Activated T-helper 1 cell treated with anti-CD3 and anti-CD28 coated beads, Interleukin-12 subunit alpha, Interleukin-12 subunit beta, Interleukin-2, Interleukin-4 antibody, amounts not matched to agents 30 ng/mL and 10 ng/mL and 1 ng/mL, durations not matched to agents 14 hours and 24 hours and 36 hours (primary cell): ENCODE measurements at places on chromosomes 6 and 20. TPM values are rescaled to one million over a fixed set of nuclear protein-coding genes. Genes with fewer than 3 reads are reported as not detected.

- H3K27me3 ChIP-seq, result no peaks in the 10 kb centered on the region
- DNase-seq, result no peak
- no peaks in the 10 kb centered on the region for H3K36me3 ChIP-seq
- no peak overlapping the region for H3K4me3 ChIP-seq
- no peaks in the 10 kb centered on the region for H3K4me1 ChIP-seq
These were observed 35.3 kb downstream of the FOXP4 start for GRCh38 chr6:41581381-41581991.

DNA sequence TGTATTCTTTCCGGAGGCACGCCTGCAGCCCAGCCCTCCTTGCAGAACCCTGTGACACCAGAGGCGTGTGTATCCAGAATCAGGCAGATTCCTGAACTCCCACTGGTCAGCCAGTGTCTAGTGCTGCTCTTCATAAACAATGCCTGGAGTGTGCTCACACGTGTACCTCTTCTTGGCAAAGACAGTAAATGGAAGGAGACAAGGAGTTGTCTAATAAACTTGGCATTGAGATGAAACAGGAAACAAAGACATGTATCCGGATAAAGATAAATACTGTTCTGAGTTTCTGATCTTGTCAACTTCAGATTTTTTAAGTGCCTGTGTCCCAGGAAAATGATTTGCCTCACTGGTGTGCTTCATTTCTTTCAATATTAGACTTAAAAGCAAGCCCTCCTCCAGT lies 1.7 kb downstream of the RPS6KA2 start:
- H3K27me3 ChIP-seq, result peaks cover 46% of the 10 kb centered on the region
- H3K4me3 ChIP-seq, result no peak overlapping the region
- peaks cover 29% of the 10 kb centered on the region for H3K4me1 ChIP-seq
- no peak for DNase-seq

DNA sequence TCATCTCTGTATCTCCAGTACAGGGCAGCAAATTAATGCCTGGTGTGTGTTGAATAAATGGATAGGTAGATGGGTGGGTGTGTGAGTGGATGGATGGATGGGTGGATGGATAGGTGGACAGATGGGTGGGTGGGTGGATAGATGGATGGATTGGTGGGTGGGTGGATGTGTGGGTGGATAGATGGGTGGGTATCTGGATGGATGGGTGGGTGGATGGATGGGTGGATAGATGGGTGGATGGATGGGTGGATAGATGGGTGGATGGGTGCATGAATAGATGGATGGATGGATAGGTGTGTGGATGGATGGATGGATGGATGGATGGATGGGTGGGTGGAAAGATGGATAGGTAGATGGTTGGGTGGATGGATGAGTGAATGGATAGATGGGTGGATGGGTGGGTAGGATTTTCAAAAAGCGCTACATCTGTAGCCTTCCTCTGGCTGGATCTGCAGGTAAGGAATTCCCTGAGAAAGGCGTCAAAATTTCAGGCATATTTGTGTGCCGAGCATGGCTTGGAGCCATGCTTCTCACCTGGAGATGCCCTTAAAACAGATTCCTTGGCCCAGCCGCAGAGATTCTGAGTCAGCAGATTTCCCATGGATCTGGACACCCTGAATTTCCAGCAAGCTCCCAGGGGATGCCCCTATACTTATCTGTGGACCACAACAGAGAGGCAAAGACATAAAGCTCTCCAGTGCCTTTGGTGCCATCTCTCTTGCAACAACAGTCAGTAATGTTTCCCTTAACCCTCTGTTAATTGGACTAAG lies 177.6 kb downstream of the CDH4 start:
- H3K27me3 ChIP-seq, result peaks cover 2% of the 10 kb centered on the region
- no peak overlapping the region for H3K4me3 ChIP-seq
- no peaks in the 10 kb centered on the region for H3K36me3 ChIP-seq
- no peaks in the 10 kb centered on the region for H3K4me1 ChIP-seq
- H3K27ac ChIP-seq, result no peak overlapping the region

- no peaks in the 10 kb centered on the region for H3K27me3 ChIP-seq
- H3K4me3 ChIP-seq, result no peak overlapping the region
- H3K4me1 ChIP-seq, result no peaks in the 10 kb centered on the region
- no peak overlapping the region for H3K27ac ChIP-seq
- no peaks in the 10 kb centered on the region for H3K36me3 ChIP-seq
These were observed 117.4 kb upstream of the SLC24A3 start for GRCh38 chr20:19094959-19095541.

- DNase-seq, result no peak
- H3K4me3 ChIP-seq, result no peak overlapping the region
- H3K27me3 ChIP-seq, result peaks cover 26% of the 10 kb centered on the region
- no peaks in the 10 kb centered on the region for H3K4me1 ChIP-seq
- H3K27ac ChIP-seq, result no peak overlapping the region
- H3K36me3 ChIP-seq, result no peaks in the 10 kb centered on the region
These were observed 122.0 kb upstream of the STMND1 start for GRCh38 chr6:16979677-16980370.

DNA sequence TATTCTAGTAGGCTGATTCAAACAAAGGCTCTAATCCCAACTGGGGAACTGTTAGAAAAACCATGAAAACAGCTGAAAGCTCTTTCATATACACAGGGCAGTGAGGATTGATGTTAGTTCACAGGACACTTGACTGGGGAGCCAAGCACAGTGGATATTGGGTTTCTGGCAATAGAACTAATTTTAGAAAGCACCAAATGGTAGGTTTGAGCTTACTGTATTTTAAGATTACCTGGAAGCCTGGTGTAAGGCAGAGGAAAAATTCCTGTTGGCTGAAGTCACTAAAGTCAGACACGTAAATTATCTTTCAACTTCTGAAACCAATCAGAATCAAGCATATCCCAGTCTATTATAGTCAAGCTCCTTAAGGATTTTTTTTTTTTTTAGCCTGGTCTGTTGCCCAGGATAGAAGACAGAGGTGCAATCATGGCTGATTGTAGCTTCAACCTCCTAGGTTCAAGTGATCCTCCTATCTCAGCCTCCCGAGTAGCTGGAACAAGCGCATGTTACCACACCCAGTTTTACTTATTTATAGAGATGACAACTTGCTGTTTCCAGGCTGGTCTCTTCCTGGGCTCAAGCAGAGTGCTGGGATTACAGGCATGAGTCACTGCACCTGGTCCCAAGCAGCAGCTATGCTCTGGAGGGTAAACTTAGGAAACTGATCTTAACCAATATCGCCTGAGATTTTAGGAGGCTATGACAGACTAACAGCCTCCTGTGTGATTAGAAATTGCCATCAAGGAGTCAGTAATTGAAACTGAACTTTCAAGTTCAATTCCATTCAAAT lies 32.5 kb upstream of the SYNCRIP start:
- peaks cover 62% of the 10 kb centered on the region for H3K36me3 ChIP-seq
- no peak for DNase-seq
- H3K27me3 ChIP-seq, result no peaks in the 10 kb centered on the region
- peaks cover 62% of the 10 kb centered on the region for H3K4me1 ChIP-seq

- H3K4me1 ChIP-seq, result peaks cover 64% of the 10 kb centered on the region
- H3K27me3 ChIP-seq, result no peaks in the 10 kb centered on the region
- DNase-seq, result no peak
- H3K4me3 ChIP-seq, result no peak overlapping the region
These were observed 62.2 kb downstream of the SYNJ2 start for GRCh38 chr6:158043586-158044524.

- no peak for DNase-seq
- peaks cover 76% of the 10 kb centered on the region for H3K4me1 ChIP-seq
- no peak overlapping the region for H3K27ac ChIP-seq
- no peak overlapping the region for H3K4me3 ChIP-seq
These were observed 203.3 kb downstream of the ARID1B start for GRCh38 chr6:156980515-156980914.

CLDN20 gene
- 0.29 TPM in 1 of 2 replicates, not detected in the other for total RNA-seq

- H3K4me1 ChIP-seq, result no peaks in the 10 kb centered on the region
- H3K27me3 ChIP-seq, result no peaks in the 10 kb centered on the region
- no peak for DNase-seq
- no peak overlapping the region for H3K27ac ChIP-seq
- no peaks in the 10 kb centered on the region for H3K36me3 ChIP-seq
- H3K4me3 ChIP-seq, result no peak overlapping the region
These were observed 593.4 kb upstream of the CDH4 start for GRCh38 chr20:60658681-60659080.

CLPSL2 gene
- total RNA-seq, result not detected in 2 replicates

DNA sequence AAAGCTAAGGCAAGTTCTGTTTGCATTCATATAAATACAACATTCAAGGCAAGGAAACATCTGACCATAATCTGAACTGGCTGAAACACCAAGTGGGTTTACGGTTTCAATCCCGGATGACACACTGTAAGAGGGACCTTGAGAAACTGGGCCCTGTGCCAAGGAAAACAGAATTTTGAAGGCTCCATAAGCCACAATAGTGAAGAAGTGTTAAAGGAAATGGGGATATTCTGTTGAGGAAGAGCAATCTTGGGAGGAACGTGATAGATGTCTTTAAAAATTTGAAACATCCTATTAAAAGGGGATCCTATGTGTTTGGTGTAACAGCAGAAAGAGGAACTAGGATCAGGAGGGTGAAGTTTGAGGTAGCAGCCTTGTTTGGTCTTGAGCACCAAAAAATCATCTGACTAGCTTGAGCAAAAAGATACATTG lies 82.4 kb upstream of the TAB2 start:
- no peak for DNase-seq
- peaks cover 71% of the 10 kb centered on the region for H3K4me1 ChIP-seq
- peaks cover 38% of the 10 kb centered on the region for H3K36me3 ChIP-seq
- H3K27me3 ChIP-seq, result no peaks in the 10 kb centered on the region
- peak overlapping the region; percentile 75 for H3K4me3 ChIP-seq

HLA-DPA1 gene
- total RNA-seq, result 61.0 and 66.7 TPM in 2 replicates

DNA sequence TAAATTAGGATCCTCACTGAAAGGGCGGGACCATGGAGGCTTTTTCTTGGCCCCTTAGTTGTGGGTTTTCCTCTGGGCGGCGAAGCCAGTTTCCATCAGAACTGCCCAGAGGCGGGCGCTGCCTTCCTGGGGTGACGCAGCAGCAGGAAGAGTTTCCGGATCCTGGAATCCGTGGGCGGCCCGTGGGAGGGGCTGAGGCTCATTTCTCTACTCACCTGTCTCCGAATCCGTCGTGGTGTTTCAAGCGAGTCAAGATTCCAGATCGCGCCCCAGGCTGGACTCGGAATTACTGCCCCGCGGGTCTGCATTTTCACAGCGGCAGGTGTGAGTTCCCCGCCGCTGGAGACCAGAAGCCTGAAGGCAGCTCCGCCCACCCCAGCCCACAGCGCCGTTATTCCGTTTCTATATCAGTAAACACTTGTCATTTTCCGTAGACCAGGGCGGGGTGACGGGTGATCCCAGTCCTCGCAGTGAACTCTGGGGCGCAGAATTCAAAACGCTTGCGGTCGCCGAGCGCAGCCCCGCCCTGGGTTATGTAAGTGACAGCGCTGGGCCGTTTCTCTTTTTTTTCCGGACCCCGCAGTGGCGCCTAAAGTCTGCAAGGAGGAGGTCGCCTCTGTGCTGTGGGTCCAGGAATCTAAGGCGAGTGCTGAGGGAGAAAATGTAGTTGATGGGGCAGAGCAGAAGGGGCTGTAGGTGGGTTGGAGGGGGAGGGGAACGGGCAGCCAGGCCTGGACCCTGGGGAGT lies 27.2 kb upstream of the POU5F1 start:
- H3K4me1 ChIP-seq, result peaks cover 53% of the 10 kb centered on the region
- H3K27ac ChIP-seq, result peak overlapping the region; percentile 99
- DNase-seq, result peak; percentile 92
- no peaks in the 10 kb centered on the region for H3K27me3 ChIP-seq
- H3K4me3 ChIP-seq, result peak overlapping the region; percentile 98

GTSF1L gene
- 0.39 TPM in 1 of 2 replicates, not detected in the other for total RNA-seq

UST gene
- 0.29 and 0.49 TPM in 2 replicates for total RNA-seq

- peaks cover 23% of the 10 kb centered on the region for H3K4me1 ChIP-seq
- DNase-seq, result no peak
- no peak overlapping the region for H3K4me3 ChIP-seq
- no peaks in the 10 kb centered on the region for H3K27me3 ChIP-seq
- no peaks in the 10 kb centered on the region for H3K36me3 ChIP-seq
These were observed 267.0 kb upstream of the SUPT3H start for GRCh38 chr6:45644720-45645119.

DNA sequence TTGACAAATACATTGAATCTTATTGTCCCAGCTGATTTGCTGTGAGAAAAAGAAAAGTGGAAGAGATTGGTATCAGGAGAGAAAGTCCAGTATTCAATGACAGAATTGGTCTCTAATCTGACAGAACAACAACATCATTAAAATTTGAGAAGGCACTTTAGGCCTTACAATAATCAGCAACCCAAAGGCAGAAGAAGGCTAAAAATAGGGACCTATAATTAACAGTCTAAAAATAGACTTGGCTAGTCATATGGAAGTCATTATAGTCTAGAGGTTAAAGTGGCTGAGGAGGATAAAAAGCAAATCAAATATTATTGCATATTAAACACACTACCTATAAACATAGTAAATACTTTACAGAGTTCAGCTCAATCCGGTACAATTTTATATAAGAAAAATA lies 393.6 kb upstream of the JAG1 start:
- DNase-seq, result no peak
- no peaks in the 10 kb centered on the region for H3K36me3 ChIP-seq
- H3K27ac ChIP-seq, result no peak overlapping the region
- H3K4me3 ChIP-seq, result no peak overlapping the region
- no peaks in the 10 kb centered on the region for H3K4me1 ChIP-seq
- H3K27me3 ChIP-seq, result no peaks in the 10 kb centered on the region

- H3K27ac ChIP-seq, result no peak overlapping the region
- H3K27me3 ChIP-seq, result no peaks in the 10 kb centered on the region
- no peaks in the 10 kb centered on the region for H3K4me1 ChIP-seq
- no peak for DNase-seq
- H3K36me3 ChIP-seq, result no peaks in the 10 kb centered on the region
These were observed 45.3 kb upstream of the COL21A1 start for GRCh38 chr6:56292505-56293181.

GRCh38 chr20:10447028-10447427 lies 11.9 kb downstream of the SLX4IP start:
- H3K4me1 ChIP-seq, result peaks cover 21% of the 10 kb centered on the region
- H3K4me3 ChIP-seq, result peak overlapping the region; percentile 55
- H3K27ac ChIP-seq, result peak overlapping the region; percentile 70
- DNase-seq, result peak; percentile 27
- no peaks in the 10 kb centered on the region for H3K36me3 ChIP-seq
- H3K27me3 ChIP-seq, result no peaks in the 10 kb centered on the region

SALL4 gene
- 0.54 and 1.0 TPM in 2 replicates for total RNA-seq
